Lower lobe of right lung (tissue), 2 donors: ENCODE measurements at places on chromosomes 1 and 21. TPM values are rescaled to one million over a fixed set of nuclear protein-coding genes. Genes with fewer than 3 reads are reported as not detected.

Gene OXCT2
- total RNA-seq = 0.47 TPM

- DNase-seq = no peak
These were observed 2.8 kb upstream of the PYGO2 start for GRCh38 chr1:154964359-154964758.

Gene L1TD1
- 0.59 TPM for total RNA-seq

Gene RHBDL2
- total RNA-seq = 0.32 TPM

Gene FMN2
- 1.1 TPM for total RNA-seq

GRCh38 chr1:182783068-182783467 lies 6.5 kb upstream of the NPL start:
- no peak for DNase-seq

Gene BCL2L15
- total RNA-seq = 1.3 TPM

- DNase-seq = no peak
These were observed 29.1 kb downstream of the NGF start for GRCh38 chr1:115308969-115309368.

- no peak for DNase-seq
These were observed 38.1 kb downstream of the HHAT start for GRCh38 chr1:210366767-210367166.

- DNase-seq = no peak
These were observed 52.8 kb upstream of the GNG12 start for GRCh38 chr1:67886076-67886475.

DNA sequence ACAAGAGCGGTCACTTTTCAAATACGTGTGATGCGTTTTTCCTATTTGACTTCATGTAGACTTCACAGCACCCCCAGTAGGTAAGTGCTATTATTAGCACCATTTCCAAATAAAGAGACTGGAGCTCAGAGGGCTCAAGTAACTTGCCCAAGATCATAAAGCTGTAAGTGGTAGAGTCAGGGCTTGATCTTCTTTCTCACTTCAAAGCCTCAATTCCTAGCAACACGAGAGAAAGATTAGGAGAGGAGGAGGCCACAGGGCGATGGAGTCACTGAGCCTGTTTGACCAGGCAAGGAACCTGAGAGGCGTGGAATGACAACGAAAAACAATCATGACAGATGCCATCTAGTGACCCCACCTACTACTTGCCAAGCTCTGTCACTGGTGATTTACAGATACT lies 181.0 kb downstream of the FOXD2 start:
- DNase-seq = no peak

DNA sequence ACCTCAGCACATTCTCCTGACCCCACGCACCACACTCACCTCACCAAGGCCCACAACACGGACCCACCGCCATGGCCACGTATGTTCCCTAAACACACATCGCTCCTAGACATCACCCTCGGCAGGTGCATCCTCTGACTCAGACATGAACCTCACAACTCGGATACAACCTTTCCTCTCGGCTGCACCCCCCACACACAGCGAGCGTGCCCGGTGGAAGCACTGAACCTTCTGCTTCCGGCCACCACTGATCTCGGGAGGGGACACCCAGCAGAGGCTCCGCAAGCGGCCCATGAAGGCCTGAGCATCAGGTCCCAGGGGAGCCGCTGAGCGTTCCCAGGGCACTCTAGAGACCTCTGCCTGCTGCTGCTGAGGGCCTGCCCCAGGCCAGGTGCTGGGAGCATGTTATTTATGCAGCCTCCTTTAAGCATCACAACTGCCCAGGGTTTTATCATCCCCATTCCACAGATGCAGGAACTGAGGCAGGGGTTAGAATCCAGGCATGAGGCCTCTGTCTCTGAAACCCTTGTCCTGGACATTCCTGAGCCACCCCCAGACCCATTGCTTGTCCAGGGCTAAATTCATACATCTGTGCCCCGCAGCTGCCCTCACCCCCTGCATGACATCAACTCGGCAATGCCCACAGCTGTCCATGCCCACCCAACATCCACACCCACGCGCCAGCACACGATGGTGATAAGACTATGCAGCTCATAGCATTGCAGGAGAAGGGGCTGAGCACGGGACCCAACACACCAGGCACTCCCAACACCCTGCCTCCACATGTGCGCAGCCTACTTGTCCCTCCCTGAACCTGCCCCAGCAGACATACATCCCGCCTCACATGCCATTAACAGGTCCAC lies 27.0 kb downstream of the SDC3 start:
- no peak for DNase-seq

DNA sequence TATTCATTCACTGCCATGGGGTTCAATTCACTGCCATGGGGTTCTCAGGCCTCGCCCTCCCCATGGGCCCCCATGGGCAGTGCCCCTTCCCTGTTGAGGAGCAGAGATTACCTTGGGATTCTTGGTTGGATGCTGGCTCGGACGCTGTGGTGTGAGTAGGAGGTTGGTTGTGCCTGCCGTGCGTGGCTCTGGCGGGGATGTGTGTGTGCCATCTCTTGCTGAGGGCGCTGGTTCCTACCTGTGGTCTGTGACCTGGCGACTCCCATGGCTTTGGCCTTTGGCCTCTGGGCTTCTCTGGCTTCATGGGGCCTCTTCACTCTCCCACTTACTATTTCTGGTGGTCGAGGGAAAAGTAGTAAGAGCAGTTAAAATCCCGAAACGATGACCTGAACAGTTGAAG lies 42.1 kb downstream of the PCNT start:
- no peak for DNase-seq

DNA sequence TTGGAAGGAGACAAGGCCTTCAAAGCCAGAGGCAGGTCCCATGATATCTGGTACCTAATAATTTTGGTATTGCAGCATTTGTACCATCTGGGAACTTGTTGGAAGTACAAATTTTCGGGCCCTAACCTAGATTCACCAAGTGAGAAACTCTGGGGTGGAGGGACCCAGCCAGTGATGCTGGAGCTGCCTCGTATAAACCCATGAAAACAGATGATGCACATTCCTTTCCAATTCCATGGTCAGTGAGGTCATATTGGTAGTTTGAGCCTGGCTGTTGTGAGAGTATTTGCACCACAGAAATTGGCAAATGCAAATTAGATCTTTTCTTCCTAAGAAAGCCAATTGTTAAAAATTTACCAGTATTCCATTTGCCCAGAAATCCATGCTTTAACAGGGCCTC lies 269.6 kb upstream of the PLXNA2 start:
- DNase-seq = no peak

Gene TGFB2
- 10.2 TPM for total RNA-seq

DNA sequence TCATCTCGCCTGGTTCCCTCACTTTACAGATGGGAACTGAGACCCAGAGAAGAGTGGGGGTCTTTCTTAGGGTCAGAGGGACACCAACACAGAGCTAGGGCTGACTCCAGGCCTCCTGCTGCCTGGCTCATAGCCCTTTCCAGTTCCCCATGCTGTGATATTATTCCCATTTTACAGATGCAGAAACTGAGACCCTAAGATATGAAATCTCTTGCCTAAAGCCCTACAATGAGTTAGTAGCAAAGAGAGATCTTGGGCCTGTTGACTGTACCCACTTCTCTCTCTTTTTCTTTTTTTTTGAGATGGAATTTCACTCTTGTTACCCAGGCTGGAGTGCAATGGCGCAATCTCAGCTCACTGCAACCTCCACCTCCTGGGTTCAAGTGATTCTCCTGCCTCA lies 49.9 kb downstream of the SLC9A1 start:
- DNase-seq = no peak
